ENCODE measurements at places on chromosomes 7 and 10.

DNA sequence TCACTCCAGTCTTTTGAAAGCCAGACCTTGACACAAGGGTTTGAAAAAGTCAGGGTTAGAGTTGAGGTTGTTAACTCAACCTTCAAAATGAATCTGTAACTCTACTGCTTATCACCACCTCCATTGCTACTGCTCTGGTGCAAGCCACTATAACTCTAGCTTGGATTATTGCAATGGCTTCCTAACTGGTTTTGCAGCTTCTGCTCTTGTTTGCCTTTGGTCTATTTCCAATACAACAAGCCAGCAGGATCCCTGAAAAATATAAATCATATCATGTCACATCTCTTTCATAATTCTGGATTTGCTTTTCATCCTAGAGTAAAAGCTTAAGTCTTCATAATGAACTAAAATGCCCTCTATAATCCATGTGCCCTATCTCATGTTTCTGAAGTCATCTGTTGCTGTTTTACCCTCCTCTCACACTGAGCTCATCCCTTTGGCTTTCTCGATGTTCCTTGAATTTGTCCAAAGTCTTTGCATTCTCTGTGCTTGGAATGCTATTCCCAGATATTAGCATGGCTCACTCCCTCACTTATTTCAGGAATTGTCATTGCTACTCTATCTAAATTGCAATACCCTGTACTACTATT, 10.9 kb downstream of the TAS2R60 start:
- no peak for DNase-seq

DNA sequence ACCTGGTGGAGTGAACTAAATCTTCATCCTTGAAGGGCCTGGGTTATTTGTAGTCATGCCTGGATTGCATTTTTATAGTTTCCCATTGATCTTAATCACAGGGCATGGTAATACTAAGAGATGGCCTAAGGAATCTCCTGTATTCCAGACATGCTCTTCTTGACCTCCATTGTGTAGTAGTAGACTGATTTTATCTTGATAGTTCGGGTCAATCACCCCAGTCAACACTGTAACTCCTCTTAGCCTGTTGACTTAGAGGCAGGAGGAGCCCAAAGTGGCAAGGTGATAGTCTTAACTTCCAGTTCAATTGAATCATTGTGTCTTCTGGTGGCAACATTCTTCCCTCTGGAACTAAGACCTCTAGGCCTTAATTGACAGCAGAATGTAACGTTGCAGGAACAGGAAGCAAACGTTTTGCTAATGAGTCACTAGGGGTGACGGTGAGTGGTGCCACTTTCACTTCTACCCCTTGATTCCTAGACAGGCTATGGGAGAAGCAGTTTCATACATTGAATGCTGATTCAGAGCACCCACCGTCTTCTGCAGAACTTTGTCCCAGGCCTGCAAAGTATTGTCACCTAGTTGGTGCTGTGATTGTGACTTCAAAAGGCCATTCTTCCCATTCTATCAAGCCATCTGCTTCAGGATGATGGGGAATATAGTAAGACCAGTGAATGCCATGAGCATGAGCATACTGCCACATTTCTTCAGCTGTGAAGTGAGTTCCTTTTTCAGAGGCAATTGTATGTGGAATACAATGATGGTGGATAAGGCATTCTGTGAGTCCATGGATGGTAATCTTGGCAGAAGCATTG, 24.0 kb upstream of the PAPSS2 start:
- no peak for DNase-seq

DNA sequence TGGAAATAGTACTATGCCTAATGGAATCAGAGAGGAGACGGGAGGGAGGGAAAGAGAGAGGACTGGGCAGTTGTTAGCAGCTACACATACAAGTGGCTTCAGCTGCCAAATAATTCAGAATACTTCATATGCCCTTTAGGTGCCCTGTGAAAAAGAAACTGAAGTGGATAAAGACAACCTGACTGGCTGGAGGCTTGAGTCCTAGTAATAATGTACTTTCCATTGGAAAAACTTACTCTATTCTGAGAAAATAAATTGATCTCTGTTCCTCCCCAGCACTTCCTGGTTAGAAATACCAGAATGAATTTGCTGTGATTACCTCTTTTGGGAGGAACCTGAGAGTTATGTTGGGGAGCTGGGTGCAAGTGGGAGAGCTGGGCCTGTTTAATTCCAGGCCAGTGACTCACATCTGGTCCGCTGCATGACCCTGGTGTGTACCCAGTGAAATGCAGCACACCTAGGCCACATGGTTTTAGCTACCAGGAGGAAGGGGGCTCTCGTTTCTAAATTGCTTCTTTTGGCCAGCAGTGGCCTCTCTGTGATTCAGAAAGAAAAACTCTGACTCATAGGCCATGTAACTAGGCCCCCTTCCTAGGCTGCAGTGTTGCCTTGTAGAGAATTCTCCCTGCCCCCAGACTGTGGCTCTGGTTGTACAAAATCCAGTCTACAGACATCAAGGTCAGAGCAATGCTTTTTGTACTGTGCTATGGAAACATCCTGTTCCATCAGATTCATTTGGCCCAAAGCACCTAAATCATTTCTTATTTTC, 6.5 kb downstream of the AGFG2 start:
- peak; percentile 73 for DNase-seq

DNA sequence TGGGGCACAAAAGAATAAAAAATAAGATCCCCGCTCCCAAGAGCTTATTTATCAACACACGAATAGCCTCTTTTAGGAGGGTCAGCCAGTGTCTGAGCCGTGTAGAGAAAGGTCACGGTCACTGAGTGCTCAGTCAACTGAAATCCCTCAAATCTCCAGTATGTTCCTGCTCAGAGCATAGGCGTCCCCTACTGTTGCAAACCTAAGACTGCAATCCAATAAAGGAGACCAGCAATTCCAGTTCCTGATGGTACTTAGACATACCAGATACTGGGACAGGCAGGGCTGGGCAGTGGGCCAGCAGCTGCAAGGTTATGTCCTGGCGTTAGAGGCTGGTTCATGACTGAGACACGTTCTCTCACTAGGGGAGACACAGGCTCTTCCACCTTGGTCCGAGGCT, 93.6 kb downstream of the CACNB2 start:
- DNase-seq, result no peak

GRCh38 chr10:45460235-45460878, 86.3 kb downstream of the ALOX5 start:
- DNase-seq, result no peak

GRCh38 chr7:8149222-8149621, 112.7 kb downstream of the ICA1 start:
- no peak for DNase-seq

- no peak for DNase-seq
Measured at GRCh38 chr10:86263209-86263608, 103.4 kb downstream of the GRID1 start.

- DNase-seq, result peak; percentile 27
Measured at GRCh38 chr10:34280599-34281374, 534.3 kb downstream of the PARD3 start.

DNA sequence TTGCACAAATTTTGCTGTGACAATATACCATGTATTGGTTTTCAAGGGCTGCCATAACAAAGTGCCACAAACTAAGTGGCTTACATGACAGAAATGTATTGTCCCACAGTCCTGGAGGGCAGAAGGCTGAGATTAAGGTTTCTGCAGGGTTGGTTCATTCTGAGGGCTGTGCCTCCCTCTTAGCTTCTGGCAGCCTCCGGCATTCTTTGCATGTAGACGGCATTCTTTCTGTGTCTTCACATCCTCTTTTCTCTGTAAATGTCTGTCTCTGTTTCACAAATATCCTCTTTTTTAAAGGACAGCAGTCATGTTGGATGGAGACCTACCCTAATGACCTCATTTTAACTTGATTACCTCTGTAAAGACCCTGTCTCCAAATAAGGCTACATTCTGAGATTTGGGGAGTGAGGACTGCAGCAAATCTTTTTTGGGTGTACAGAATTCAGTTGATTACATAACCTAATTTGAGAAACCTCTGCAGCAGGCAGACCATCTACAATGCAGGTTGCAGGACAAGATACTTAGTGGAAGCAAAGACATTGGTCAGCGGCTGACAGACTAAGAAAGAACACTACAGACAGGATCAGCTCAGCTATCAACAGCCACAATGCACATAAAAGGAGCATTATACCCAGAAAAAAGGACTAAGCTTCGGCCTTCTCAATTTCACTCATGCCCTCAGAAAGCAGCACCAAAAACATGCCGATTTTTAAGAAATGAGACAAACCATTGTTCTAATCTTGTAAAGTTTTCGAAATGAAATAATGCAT, 84.6 kb upstream of the FAM3C start:
- DNase-seq, result peak; percentile 68

- DNase-seq, result no peak
Measured at GRCh38 chr10:72736176-72736827, 44.4 kb downstream of the MCU start.

DNA sequence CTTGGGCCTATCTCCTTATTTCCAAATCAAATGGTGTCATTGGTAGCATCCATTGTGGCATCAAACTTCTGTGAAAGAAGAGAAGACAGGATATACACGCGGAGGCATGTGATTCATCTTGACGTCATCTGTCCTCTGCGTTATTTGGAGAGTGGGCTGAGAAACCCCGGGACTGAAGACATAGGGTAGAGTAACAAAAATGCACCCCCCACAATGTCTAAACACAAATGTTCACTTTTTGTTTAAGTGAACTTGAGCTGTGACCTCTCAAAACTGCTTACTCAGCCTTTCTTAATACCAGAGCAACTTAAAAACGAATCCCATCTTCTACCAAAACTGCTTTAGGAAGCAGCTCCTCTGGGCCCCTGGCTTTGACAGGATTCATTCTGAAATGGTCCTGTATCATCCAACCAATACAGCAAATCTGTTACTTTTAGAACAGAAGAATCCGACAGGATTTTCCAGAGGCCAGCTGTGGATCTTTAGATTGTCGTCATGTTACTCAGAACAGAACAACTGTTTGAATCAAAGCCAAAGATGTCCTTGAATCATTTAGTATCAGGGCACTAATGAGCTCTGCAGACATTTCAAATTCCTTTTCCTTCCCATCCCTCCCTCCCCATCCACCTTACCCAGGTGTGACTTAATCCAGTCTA, 438.1 kb downstream of the SUGCT start:
- no peak for DNase-seq

GRCh38 chr7:117949232-117949631, 76.0 kb upstream of the CTTNBP2 start:
- DNase-seq, result no peak

DNA sequence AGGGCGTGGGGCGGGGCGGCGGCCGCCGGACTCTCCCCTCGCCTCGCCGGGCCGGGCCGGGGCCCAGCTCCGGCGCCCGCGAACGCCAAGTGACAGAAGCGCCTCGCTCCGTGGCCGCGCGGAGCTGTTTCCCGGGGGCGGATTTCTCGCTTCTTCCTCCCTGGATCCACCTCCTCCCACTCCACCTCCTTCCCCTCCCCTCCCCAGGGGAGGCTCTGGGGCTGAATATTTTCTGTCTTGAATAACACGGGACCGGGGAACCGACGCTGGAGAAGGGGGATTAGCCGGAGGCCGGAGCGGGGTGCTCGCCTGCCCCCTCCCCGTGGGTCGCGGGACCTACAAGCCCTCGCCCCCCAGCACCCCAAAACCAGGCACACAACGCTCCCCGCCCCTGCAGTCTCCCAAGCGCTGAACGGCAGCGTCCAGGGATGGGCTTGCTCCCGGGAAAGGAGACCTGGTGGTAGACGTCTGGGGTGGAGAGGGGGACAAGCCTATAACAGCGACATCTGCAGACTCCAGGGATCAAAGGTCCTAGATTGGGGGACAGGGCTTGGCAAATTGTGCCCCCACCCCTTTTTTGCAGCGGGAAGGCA, at the start of gene ARHGAP21:
TSS of gene ARHGAP21 (minus strand) at position 100 of the 593 bp plus-strand sequence. CDS start 1,988 bp downstream, outside the sequence.
- no peak for DNase-seq

DNA sequence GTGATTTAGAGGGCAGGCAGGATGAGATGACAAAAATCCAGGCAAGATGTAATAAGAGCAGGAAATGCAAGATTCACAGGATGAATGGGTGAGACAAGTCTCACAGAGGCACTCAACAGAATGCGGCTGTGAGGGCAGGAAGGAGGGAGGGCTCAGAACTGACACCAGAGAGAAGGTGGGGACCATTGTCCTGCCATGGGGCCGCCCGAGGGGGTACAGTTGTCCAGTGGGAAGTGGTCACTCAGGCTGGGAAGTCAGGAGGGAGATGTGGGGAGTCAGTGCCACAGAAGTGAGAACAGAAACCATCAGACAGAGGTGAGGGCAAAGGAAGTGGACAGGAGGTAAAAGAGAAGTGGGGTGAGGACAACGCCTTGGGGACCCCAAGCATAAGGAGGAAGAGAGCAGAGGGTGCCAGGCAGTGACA, 8.9 kb downstream of the HIP1 start:
- no peak for DNase-seq

DNA sequence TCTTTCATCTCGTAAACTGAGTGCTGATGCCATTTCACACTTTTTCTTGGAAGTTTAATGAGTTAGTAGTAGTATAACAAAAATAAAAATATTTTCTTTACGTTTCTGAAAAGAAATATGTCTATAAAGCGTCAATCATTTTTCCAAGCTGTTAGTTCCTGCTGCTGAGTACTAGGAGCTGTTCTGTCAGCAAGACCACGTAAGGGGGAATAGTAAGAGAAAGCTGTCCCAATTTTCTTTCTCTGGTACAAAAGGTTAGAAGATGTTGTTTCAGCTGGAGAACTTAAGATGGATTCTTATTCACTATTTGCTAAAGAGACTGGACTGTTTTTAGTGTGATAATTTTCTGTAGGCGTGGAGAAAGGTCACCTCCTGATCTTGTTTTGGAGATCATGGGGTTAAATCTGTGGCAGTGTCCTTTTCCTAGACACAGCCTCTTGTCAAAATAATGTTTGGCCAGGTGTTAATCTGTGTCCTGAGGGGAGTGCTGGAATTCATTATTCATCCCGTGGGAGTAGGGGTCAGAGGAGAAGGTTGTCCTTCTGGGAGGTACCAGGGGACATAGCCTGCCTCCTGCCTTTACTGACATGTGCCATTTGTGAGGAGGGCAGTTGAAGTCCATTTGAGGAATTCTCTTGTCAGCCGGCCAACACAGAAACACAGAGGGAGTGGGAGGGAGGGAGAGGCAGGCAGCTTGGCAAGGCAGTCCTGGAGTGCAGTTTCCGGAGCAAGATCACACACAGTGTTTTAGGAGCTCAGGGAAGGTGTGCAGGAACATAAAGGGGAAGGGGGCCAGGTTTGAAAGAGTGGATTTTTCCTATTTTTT, 368.7 kb downstream of the AUTS2 start:
- DNase-seq, result no peak

GRCh38 chr7:131186816-131187215, 140.9 kb upstream of the MKLN1 start:
- DNase-seq, result no peak
